Activated T-helper 17 cell treated with anti-CD3 and anti-CD28 coated beads, Interleukin-2, amount 50 U/mL, for 72 hours (primary cell): ENCODE measurements at places on chromosomes 16 and 17. TPM values are rescaled to one million over a fixed set of nuclear protein-coding genes. Genes with fewer than 3 reads are reported as not detected.
A peak's percentile ranks its signal among the peaks of the same experiment; 100 is the strongest.

The ZACN gene
- 6.5 TPM for total RNA-seq

The CXCL16 gene
- 6.7 TPM for total RNA-seq

- ATAC-seq = no peak
Observed at GRCh38 chr17:13334374-13334773, 267.4 kb downstream of the HS3ST3A1 start.

- no peak for ATAC-seq
Observed at GRCh38 chr16:55017321-55017720, 86.7 kb downstream of the IRX5 start.

DNA sequence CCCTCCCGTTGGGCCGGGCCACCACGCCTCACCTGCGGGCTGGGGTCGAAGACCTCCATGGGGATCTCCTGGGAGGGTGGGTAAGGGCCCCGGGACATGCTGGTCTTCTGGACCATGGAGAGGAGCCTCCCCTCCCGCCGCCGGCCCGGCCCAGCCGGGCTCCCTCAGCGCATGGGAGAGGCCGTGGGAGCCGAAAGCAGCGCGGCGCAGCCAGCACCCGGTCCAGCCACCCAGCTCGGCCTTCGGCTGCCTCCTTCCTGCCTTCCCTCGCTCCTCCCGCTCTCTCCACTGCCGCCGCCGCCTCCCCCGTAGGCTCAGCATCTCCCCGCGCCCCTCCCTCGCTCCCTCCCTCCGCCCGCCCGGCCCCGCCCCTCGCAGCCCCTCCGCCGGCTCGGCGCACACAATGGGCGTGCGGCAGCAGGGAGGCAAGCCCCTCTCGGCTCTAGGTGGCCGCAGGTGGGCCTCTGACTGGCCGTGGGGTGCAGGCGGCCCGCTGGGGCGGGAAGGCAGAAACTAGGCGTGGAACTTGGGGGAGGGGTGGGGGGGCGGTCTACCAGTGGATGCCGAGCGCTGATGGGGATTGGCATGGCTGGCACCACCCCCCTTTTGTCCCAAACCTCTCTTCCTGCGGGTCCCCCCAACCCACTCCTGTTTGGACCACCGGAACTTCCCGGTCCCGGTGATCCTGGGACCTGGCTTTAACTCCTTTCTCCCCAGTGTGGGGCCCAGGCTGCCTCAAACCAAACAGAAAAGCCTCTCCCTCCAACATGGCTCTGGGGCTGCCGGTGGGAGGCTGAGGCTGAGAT lies at the start of gene CACNB1:
TSS of gene CACNB1 (minus strand) at position 290 of the 806 bp plus-strand sequence. CDS start at position 116, 174 bp downstream.
- peak; percentile 73 for ATAC-seq

- no peak for ATAC-seq
Observed at GRCh38 chr16:12661656-12662172, 142.0 kb downstream of the CPPED1 start.

DNA sequence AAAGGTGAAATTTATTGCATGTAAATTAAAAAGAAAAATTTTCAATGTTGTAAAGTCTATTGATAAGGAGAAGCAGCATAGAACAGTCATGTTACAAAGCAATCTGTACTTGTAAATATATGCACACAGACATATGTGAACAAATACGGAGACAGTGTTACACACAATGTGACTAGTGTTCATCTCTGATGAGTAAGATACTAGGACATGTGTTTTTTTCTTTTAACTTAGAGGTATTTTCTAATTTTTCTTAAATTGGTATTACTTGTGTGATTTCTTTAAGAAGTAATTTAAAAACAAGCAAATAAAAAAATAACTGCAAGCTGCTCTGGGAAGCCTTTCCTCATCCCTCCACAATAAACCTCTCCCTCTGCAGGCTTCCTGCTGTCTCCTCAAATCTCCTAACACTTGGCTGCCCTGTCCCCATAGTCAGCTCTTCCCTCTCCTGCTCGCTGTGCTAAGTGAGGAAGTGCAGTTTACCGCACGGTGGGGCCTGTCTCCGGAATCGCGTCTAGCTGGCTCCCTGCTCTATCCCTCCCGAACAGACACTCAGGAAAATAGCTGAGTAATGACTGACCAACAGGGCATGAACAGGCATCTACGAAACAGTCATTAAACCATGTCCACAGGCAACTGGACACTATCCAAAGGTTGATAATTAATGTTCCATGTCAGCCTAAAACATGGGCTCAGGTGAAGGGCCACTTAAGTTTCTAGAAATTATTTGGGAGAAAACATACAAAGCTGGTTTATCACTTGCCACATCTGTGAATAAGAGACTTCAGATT lies 35.9 kb downstream of the CMTM4 start:
- ATAC-seq = no peak

- ATAC-seq = no peak
Observed at GRCh38 chr16:13680021-13680889, 239.7 kb upstream of the ERCC4 start.

DNA sequence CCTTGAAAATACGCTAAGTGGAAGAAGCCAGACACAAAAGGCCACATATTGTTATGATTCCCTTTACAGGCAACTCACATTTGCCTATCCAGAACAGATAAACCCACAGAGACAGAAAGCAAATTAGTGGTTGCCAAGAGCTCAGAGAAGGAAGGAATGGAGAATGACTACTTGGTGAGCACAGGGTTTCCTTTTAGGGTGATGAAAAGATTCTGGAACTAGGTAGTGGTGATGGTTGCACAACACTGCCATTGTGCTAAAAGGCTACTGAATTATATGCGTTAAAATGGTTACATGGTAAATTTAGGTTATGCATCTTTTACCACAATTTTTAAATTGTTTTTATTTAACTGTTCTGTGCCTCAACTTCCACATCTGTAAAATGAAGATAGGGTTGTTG lies 4.4 kb downstream of the COPRS start:
- ATAC-seq = no peak

GRCh38 chr16:55690841-55691240 lies 35.1 kb downstream of the SLC6A2 start:
- ATAC-seq = no peak

- no peak for ATAC-seq
Observed at GRCh38 chr16:89268987-89269735, 51.7 kb downstream of the ZNF778 start.

The PABPN1L gene
- not detected for total RNA-seq

The RHBDF1 gene
- 0.24 TPM for total RNA-seq
